ENCODE measurements at places on chromosomes 3 and 15.

GRCh38 chr3:134258761-134259347, 8.2 kb upstream of the RYK start:
- no peak for DNase-seq

- no peak for DNase-seq
These were observed 29.0 kb downstream of the CPOX start for GRCh38 chr3:98564282-98565005.

DNA sequence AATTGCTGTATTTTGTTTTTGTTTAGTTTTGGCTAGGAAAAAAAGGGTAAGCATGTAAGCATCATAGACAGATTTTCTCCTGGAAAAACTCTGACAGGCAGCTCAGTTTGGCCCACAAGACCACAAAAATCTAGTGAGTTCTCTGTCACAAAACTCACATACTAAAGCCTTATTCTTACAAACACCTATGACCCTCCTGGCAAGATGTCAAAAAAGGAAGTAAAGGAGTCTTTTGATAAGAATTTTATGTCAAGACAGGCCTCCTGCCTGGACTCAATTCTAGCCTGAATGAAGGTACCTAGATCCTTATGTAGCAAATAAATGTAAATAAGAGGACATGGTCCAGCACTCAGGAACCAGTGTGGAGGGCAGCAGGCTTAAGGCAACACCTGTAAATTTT, 668.3 kb upstream of the ZNF385D start:
- DNase-seq, result no peak

DNA sequence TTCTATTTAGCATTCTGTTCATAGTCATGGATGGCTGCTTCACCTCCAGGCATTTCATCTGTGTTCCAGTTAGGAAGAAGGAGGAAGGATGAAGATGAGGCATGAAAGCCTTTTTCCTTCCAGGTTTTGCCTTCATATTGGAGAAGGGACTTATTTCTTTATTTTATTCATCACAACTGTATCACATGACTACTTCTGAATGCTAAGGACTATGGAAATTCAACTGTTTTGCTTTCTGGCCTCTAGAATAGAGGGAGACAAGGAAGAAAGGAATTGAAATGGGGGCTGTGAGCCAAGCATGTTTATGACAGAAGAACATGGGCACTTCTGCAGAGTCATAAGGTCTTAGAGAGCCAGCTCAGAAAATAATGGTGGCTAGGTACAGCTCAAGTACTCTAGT, 10.4 kb downstream of the TMEM266 start:
- DNase-seq, result no peak

DNA sequence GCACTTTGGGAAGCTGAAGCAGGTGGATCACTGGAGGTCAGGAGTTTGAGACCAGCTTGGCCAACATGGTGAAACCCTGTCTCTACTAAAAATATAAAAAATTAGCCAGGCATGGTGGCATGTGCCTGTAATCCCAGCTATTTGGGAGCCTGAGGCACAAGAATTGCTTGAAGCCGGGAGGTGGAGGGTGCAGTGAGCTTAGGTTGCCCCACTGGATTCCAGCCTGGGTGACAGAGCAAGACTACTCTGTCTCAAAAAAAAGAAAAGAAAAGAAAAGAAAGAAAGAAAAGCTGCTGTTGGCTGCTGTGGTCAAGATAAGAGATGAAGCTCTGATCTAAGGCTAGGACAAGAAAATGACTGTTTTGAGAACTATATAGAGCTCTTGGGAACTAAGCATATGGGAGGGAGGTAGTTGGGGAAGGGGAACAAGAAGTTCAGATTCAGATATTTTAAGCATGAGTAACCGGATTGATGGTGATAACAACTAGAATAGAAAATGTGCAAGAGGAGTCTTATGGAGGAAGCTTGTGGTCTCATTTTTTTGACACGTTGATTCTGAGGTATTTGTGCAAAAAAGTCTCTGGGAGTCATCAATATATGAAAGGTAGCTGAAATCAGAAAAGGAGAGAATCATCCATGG, 25.7 kb downstream of the DNAH12 start:
- peak; percentile 4 for DNase-seq

GRCh38 chr3:67894510-67894909, 240.1 kb upstream of the SUCLG2 start:
- DNase-seq, result no peak

DNA sequence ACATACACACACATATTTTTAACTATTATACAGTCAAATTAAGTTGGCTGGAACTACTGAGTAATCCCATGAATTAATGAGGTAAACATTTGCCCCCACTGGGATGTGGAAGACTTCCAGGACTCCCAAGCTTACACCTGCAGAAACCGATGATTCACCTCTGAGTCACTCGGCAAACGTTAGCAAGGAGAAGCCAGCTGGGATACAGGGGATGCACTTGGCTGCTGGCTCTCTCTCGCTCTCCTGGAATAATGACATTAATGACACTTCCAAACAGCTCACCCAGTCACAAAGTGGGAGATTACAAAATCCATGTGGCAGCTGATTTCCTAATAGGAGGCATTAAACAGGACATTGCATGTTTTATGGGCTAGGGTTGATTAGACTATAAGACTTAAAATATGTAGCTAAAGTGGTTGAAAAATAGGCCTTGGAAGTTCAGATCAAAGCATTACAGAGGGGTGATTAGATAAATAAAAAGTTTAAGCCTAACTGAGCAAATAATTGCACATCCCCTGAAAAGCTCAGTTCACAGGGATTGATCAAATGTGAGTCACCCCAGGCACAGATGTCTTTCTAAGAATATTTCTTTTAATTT, 500.9 kb downstream of the SOX2 start:
- peak; percentile 6 for DNase-seq

- peak; percentile 89 for DNase-seq
These were observed 111.2 kb downstream of the LSM3 start for GRCh38 chr3:14289590-14290461.

DNA sequence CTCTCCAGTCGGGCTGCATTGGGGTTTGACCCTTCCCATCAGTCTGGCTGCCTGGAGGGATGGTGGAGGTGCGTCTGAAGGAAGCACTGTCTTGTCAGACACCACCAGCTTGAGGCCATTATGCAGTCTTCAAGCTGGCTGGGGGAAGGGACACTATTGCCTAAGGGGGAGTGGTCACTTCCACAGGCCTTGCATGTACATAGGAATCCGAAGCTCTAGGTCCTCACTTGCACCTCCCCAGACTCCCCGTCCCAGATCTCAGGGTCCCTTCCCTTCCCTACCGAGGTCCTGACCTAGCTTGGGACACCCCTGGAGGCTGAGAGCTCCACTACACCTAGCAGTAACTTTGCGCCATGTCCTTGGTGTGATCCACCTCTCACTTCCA, 48.6 kb upstream of the KLF13 start:
- no peak for DNase-seq

DNA sequence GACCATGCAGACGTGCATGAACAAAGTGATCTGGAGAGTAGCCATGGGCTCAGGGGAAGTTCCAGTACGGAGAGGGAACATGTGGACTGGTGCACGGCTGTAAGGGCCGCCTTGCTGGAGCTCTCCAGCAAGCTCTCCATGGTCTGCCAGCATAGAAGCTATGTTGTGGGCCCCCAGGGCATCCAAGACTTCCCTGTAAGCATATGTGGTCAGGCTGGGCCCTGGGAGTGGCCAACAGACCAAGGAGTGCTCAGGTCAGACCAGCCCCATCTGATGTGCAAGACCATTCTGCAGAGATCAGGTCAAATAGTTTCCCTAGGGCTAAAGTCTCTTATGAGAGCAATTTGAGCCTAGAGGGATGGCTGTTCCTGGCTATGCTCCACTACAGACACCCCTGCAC, 110.1 kb upstream of the DAZL start:
- DNase-seq, result no peak

DNA sequence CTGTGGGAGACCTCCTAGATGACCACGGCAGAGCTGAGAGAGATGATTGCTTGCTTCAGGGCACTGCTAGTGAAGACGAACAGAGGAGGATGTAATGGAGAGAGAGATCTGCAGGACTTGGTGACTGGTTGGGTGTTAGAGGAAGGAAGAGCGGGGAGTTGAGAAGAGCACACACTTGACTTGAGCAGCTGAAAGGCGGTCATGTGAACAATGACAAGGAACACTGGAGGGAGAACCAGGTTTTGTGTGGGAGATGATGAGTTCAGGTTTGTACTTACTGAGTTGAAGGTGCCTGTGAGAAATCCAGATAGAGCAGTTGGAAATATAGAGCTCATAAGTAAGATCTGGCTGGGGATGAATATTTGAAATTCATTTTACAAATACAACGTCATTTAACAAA, 40.3 kb downstream of the CDAN1 start:
- no peak for DNase-seq

GRCh38 chr3:42705058-42705767, 2.6 kb upstream of the HHATL start:
- no peak for DNase-seq

- DNase-seq, result no peak
These were observed 14.1 kb upstream of the SCAANT1 start for GRCh38 chr3:63926309-63926708.

GRCh38 chr3:156674911-156675829, 780 bp downstream of the TIPARP start:
- no peak for DNase-seq

DNA sequence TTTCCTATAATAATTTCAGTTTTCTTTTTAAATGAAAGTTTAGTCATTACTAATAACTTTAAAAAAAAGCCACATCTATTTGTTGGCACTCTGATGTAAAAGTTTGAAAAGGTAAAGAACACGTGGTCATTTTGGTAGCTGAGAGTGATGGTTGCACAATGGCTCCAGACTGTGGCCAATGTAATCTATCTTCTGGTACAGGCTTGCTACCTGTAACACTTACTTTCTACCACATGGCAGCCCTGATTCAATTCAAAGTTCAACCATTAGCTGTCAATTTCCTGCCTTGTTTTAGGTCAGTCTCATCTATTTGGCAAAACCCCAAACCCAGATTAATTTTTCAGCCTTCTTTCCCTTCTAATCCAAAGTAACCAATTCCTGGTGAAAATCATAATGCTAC, 126.1 kb downstream of the TUSC7 start:
- DNase-seq, result no peak

DNA sequence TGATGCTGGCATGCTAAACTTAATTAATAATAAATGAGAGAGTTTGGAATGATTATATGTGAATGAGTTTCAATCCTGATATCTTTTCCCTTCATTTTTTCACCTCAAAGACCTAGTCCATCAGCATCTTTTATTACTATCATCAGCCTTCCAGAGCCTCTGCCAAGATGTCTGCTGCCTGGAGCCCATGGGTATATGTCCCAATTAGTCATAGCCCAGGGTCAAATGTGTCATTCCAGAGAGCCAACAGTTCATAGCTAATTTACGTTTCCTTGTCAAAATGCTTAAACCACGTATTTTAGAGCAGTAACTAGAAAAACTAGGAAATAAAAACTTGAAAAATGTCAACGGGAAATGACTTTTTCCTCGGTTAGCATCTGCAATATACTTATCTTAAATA, 457.9 kb downstream of the SI start:
- no peak for DNase-seq

DNA sequence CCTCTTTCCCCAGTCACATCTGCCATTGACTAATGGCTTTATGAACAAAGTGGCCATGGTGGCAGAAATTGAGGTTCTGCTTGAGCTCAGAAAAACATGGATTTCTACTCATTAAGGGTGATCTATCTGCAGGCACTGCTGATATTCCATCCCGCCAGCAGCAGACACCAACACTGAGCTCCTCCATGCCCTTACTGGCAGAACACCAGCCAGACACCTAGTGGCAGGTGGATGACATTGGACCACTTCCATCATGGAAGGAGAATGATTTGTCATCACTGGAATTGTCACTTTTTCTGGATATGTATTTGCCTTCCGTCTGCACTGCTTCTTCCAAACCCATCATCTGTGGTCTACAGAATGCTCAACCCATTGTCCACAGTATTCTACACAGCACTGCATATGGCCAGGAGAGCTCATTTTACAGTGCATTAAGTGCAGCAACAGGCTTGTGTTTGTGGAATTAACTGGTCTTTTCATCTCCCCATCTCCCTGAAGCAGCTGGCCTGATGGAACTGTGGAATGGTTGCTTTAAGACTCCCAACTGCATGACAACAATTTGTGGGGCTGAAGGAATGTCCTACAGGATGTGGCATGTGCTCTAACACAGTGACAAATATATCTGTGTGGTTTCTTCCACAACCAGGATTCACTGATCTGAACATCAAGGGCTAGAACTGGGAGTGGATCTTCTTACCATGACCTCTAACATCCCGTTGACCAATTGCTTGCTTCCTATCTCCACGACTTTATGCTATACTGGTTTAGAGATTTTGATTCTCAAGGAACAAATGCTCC, 103.4 kb downstream of the WNT7A start:
- no peak for DNase-seq

DNA sequence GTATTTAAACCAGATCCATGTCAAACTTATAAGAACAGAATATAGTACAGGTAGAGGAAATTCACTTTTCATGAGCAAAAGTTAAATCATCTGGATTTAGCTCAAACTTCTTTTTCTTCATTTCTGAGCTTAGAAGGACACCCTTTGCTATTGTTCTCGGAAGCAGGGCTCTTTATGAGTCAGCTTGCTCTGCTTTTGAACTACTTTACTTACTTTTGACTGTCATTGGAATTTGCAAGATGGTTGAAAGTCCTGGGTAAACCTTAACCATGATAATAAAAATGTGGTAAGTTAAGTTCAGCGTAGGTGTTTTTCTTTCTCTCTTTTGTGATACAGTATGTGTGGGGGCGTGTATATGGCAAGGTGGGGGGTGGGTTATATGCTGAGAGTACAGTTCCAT, 312.7 kb upstream of the DPH6 start:
- DNase-seq, result no peak

DNA sequence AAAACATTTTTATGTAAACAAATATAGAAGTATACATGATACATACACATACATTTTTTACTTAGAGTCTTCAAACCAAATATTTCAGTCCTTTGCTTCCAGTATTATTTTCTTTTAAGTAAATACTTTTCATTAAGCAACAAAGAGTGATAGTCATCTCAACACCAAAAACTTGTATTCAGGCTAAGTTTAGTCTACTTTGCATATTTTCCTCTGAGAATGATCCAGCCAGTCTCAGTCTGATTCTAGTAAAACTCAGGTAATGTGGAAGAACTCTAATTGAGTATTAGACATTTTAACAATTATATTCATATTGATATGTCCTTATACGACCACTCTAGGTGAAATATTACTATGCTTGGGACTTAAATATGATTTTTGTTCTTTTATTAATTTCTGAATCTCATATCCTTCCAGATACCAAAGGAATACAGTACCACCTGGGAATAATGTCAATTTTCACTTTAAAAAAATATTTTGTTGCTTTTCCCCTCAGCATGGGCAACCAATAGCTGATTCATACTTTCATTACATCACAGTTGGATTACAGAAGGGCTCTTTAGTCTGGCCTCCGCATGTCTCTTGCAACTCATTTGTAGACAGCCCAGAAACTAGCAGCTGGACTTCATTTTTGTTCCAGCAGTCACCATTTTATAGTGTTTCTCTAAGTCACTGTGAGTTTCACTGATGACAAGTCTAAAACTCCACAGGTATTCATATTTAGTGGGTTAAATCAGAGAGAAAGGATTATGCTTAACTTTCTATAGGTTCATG, 390.4 kb downstream of the ZBTB20 start:
- peak; percentile 86 for DNase-seq

DNA sequence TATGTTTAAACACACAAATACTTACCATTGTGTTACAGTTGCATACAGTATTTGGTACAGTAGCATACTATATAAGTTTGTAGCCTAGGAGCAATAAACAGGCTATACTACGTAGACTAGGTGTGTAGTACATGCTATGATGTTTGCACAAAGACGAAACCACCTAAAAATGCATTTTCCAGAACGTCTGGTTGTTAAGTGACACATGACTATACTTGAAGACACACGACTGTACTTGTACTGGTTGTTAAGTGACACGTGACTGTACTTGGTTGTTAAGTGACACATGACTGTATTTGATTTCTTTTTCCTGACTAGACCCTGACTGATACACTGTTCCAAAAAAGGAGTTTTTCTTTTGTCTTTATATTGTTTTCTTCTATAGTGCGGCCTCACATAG, 34.1 kb downstream of the RAB8B start:
- DNase-seq, result no peak

Measured in AG10803 (cell line).